ENCODE measurements at places on chromosomes 2 and 18.

DNA sequence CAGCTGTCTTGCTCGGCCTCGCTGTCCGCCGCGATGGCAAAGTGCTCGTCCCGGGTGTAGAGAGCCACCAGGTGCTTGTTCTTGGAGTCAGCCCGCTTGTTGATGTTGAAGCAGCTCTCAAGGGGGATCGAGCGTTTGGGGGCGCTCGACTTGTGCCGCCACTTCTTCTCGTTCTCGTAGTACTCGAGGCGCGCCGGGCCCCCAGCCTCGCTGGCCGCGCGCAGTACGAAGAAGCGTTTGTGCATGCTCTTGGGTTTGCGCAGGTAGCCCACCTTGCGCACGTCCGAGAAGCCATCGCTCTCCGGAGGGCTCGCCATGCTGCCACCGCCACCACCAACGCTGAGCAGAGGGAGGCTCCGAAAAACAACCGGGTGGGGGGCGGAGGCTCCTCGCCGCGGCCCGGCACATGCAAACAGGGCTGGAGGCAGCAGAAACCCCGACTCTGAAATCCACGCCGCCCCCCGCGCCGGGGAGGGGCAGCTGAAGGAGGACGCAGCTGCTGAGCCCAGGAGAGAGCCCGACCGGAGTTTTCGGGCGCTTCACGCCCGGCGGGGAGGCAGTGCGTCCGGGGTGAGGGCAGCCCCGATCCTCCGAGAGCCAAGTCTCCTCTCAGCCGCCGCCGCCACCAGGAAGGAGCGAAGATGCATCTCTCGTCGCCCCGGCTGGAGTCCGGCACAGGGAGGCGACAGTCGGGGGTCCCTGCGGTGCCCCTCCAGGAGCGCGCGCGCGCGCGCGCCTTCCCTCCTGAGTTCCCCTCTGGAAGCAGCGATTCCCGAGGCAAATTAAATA lies 1.0 kb downstream of the IRS1 start:
- peak; percentile 9 for ATAC-seq

- no peak for ATAC-seq
These were observed 128.4 kb downstream of the PIEZO2 start for GRCh38 chr18:11020877-11021414.

DNA sequence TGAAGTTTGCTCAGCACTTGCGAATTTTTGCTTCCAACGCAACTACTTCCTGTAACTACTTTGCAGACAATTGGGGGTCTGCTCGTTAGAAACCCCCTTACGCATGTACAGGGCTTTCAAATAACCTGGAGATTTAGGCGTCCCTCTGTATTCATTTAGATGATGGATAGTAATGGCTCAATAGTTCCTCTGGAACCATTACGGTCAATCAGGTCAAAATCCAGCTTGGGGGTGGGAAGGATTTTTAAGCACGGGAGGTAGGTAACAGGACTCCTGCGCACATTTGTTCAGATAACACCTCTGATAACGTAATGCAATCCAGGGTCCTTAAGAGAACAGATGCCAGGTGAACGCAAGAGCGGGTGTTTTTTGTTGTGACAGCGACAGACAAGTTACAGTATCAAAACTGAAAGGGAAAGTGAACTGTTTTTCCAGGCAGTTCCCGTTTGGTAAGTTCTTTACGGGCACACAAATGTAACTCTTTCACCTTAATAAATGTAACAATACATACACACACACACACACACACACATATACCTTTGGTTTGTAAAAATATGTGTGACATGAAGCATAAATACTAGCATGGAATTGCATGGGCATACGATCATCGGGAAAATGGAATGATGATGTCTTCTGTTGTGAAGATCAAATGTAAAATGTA lies 3.8 kb upstream of the OSR1 start:
- ATAC-seq: no peak

GRCh38 chr2:105557021-105557920 lies 158.4 kb upstream of the FHL2 start:
- peak; percentile 30 for ATAC-seq

DNA sequence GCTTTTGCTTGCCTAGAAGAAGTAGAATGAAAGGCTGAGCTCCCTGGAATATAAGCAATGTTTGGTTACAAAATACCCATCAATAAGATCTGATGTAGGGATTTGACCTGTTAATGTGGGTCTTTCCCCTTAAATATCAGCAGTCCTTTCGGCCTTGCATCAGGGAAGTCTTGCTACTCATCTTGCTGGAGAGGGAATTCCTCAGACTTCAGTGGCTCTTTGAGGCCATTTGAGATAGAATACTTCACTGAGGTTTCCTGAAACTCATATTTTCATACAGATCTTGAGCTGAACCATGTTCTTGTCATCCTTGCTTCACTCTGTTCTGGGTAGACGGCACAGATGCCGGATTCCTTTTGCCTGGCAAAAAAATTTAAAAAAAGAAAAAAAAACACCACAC lies 3.9 kb downstream of the TWIST2 start:
- no peak for ATAC-seq

GRCh38 chr2:64114063-64114911 lies 29.9 kb downstream of the PELI1 start:
- ATAC-seq: peak; percentile 44

GRCh38 chr2:121076498-121076820 lies 208.5 kb downstream of the TFCP2L1 start:
- no peak for ATAC-seq

GRCh38 chr2:39093218-39093898 lies 27.5 kb downstream of the SOS1 start:
- no peak for ATAC-seq
